ENCODE measurements at places on chromosomes 16 and 17.
A peak's percentile ranks its signal among the peaks of the same experiment; 100 is the strongest.

- no peak for DNase-seq
Measured at GRCh38 chr17:21382560-21383495, 6.7 kb downstream of the KCNJ12 start.

GRCh38 chr17:77959126-77959925 is 823 bp downstream of the TNRC6C start:
- DNase-seq: no peak

GRCh38 chr17:42901535-42902229 is 1.1 kb downstream of the G6PC1 start:
- DNase-seq: no peak

DNA sequence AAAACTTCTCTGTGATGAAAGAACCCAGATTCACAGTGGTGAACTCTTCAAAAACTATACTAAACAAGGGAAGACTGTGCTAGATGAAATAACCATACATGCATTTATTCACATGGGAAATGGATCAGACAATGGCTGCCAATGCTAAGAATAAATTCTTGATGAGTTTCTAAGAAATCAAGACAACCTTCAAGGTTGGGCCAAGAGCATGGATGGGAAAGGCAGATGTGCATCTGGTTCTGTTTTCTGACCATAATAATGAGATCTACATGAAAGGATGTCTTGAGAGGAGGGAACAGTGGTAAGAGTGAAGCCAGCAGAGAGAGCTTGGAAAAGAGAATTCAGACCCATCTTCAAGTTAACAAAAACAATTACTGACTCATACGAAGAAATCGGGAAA is 31.4 kb downstream of the ANKRD11 start:
- no peak for DNase-seq

DNA sequence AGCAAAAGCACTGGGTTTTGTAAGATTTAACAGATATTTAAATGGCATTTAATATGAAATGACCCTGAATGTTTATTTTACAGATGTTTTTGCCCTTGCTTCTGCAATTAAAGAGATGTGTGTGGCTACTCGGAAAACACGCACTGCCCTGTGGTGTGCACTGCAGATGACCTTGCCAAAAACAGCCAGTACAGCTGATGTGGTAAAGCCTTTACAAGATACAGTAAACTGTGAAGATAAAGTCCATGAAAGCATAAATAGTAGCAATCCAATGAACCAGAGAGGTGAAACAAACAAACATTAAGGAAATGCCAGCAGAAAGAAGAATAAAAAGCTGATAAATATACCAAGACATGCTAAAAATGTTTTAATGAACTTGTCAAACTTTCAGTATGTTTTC is 15.7 kb downstream of the CCDC43 start:
- no peak for DNase-seq

GRCh38 chr17:7356072-7356549 is 1.2 kb downstream of the TMEM95 start:
- DNase-seq: no peak

DNA sequence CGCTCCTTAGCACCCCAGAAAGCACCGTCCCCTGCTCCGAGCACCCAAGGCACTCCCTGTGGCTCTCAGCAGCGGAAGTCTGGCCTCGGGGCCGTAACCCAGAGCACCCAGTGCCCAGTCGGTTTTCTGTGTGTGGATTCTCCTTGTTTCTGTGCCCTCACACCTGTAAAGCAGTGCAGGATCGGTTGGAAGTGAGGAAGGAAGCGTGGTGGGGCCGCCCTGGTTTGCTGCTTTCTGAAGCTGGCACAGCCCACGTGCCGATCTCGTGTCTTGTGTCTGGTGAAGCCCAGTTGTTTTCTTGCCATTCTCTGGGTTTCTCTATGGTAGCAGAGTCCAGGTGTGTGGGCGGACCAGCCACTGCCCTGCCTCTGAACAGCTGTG is 3.7 kb downstream of the ACSF3 start:
- DNase-seq: no peak

GRCh38 chr17:74544991-74545842 is 698 bp downstream of the CD300C start:
- no peak for DNase-seq

GRCh38 chr17:75011401-75012095 is 922 bp upstream of the MRPL58 start:
- DNase-seq: peak; percentile 51

- DNase-seq: peak; percentile 5
Measured at GRCh38 chr16:50657241-50657640, 23.9 kb downstream of the SNX20 start.

GRCh38 chr17:3004150-3004801 is 59.1 kb downstream of the OR1D5 start:
- DNase-seq: peak; percentile 94

DNA sequence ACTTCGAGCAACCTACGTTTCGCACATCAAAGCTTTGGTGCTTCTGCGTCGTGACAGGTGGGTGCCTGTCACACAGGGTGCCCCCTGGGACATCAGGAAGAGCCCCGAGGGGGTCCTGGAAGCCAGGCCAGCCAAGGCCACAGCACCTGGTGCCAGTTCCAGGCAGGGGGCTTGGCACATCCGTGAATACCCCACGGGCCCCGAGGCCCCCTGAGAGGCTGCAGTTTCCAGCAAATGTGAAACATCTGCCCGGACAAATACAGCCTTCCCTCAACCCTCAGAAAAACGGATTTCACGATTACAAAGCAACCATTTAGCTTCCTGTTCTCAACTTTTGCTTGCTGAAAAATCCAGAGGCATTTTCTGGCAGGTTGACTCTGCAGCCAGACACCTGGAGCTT is 109.3 kb upstream of the METRNL start:
- DNase-seq: no peak

GRCh38 chr17:2192367-2193057 is 111.1 kb downstream of the SMG6 start:
- DNase-seq: peak; percentile 83

GRCh38 chr16:8155275-8155674 is 435.0 kb downstream of the TMEM114 start:
- DNase-seq: no peak

GRCh38 chr17:63262751-63263476 is 183.2 kb downstream of the CYB561 start:
- no peak for DNase-seq

DNA sequence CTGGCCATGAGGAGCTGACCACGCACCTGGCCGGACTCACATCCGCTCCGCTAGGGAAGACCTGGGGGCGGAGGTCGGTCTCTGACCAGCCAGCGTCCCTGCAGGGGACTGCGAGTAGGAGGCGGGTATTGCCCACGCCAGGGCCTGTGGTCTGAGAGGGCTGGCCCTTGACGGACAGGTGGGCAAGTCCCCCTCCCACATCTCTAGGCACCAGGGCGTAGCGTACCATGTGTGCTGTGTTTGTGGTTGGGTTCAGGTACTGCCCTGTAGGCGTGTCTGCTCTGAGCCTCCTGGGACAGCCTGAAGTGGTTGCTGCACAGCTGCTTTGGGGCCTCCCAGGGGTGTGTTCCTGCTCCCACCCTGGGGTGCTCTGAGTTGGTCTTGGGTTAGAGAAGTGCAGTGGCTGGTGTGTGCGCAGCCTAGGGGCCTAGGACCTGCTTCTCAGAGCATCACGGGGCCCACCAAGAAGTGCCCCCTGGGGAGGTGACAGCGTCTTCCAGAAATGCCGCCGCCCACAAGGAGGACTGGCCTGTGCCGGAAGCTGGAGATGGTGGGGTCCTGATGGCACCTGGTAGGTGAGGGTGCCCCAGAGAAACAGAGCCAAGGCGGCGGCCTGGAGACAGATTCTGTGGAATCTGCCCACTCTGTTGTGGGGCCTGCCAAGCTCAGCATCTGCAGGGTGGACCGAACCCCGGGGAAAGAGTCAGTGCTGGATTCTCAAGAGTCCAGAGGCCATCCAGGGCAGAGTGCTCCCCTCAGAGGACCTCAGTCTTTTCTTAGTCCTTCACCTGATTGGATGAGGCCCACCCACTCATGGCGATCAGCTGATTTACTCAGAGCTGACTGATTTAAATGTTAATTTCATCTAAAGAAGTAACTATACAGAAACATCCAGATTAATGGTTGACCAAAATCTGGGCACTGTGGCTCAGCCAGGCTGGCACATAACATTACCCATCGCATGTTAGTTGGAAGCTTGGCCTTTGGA is 48.3 kb downstream of the WDR45B start:
- no peak for DNase-seq

GRCh38 chr17:63082952-63083351 is 116.9 kb downstream of the TANC2 start:
- no peak for DNase-seq

- DNase-seq: no peak
Measured at GRCh38 chr17:1649844-1650501, at the start of gene RILP. RILP (minus strand) TSS chr17:1649866; CDS start chr17:1649804, 62 bp downstream.

DNA sequence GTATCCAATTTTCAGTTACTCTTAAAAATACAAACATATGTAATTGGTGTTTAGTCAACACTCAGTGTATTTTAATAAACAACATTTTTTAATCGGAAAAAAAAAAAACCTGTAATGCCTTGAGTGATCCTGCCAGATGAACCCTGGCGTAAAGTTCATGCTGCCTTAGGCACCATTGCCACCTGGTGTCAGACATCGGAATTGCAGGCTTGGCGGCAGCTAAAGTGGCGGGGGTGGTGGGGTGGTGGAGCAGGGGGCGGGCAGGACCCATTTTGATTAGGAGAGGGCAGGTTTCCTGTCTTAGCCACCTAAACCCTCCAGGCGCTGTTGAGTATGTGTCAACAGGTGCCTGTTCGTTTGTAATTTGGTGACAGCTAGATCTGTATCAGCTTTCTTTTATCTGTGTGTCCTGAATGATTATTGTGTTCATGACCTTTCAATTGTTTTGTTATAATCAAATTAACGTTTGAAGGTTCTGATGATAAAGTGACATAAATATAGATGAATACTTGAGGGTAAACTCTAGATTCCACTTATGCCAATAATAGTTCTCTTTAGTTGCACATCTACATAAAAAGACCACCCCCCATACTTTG is 588.7 kb downstream of the CDH13 start:
- DNase-seq: no peak

GRCh38 chr17:37648555-37648954 is 5.3 kb upstream of the DDX52 start:
- peak; percentile 45 for DNase-seq

GRCh38 chr17:34012709-34013375 is 242.2 kb upstream of the CCL2 start:
- DNase-seq: no peak

All from stromal cell of bone marrow (primary cell).